ENCODE measurements at places on chromosomes 1 and 21.
A peak's percentile ranks its signal among the peaks of the same experiment; 100 is the strongest.

DNA sequence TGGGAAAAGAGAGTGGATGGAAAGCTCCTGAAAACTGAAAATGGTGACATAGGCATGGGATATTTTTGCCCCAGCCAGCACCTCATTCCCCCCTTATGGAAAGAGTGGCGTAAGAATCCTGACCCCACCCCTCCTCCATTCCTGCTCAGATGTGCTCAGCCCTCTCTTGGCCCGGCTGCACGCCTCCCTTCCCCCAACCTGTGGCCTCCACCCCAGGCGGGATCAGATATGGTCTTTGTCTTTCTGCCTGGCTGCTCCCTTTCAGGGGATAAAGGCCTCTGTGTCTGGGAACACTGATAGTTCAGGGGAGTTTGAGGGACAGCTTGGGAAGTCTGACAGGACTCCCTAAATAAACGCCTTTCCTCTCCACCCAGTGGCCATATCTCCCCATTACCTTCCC is 49.8 kb downstream of the KIRREL1 start:
- DNase-seq = peak; percentile 5

DNA sequence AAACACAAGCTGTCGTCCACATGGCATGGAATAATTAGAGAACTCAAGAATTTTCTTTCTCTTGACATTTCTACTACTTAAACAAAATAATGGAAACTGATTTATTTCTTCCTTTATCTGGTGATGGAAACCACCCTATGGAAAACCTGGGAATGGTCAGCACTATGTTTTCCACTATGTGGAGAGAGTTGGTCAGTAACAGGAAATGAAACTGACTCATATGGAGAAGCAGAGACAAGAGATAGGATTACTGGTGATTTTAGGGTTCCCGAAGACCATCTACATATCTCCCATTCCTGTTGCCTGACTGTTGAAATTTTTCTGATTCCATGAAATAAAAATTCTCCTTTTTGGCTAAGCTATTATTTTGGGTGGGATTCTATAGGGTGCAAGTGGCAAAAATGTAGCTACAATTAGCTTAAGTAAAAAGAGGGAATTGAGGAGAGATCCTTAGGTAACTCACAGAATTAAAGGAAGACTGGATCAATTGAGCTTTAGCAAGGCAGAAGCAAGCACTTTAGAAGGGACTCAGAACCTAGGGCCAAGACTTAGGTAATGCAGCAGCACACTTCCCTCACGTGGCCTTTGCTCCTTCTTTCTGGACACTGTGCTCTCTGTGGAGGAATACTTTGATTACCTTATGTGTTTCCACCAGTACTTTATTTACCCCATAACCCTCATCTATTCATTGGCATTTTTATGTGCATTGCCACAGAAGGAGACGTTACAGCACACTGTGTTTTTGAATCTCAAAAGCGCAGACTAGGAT is 89.6 kb downstream of the LEPR start:
- no peak for DNase-seq

GRCh38 chr1:51750729-51751128 is 127.8 kb downstream of the NRDC start:
- DNase-seq = no peak

DNA sequence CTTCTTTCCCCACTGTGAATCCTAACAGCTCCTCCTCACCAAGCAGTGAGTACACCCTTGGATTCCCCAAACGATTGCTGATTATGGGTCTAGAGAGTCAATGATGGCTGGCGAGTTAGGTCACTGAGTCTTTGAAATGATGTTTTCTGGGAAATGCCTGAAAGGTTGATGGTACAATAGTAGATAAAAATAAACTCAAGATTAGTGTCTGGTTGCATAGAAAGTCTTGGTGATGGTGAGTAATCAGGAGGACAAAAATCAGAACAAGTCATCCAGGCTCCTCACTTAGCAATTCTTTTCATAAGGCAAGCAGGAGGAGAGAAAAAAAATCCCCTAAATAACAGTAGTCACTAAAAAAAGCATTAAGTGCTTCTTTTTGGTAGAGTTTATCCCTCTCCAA is 22.6 kb downstream of the HLX start:
- DNase-seq = no peak

DNA sequence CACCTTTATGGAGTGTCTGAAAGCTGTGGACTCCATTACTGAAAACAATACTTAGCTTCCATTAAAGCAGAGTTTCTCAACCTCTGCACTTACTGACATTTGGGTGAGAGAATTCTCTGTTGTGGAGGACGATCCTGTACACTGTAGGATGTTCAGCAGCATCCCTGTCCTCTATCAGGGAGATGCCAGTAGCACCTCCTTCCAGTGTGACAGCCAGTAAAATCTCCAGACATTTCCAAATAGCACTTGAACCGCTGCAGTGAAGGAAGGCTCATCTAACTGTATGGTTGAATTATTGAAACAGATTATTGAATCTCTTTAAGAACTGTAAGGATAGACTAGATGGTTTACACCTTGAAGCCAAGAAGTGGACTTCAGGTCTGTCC is 3.1 kb downstream of the PRDM2 start:
- DNase-seq = no peak

GRCh38 chr1:69523461-69523860 is 44.3 kb upstream of the LRRC7 start:
- DNase-seq = no peak

- peak; percentile 95 for DNase-seq
Observed at GRCh38 chr1:44631647-44632539, 42.4 kb downstream of the TMEM53 start.

- no peak for DNase-seq
Observed at GRCh38 chr1:204150702-204151551, 917 bp downstream of the ETNK2 start.

- DNase-seq = no peak
Observed at GRCh38 chr1:12436345-12436658, 181.7 kb downstream of the DHRS3 start.

DNA sequence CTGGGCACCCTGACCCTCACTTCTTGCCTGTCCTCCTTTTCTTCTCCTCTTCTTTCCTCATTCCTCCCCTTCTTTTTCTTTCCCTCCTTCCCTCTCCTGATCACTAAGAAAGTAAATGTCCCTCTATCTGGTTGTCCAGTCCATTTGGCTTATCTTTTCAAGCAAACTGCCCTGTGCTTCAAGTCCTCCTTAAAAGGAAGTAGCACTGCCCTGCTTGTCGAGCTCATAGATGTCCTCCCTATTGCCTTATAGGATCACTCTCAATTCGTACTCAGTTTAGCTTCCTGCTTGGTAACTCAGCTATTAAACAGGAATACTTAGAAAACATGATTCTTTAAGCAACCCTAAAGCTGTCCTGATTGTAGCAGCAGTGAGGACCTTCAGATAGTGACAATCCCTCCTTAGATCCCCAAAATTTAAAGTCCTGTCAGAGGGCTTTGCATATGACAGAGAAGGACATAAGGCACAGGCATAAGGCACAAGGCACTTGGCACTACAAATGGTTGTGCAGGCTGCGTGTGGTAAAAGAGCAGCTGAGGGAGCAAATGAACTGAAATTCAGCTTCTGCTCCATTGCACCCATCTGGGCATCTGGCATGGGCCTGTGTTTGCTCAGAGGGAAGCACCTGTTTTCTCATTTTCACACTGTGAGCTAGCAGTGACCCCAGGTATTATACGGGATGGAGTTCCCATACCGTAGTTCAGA is 26.1 kb upstream of the SLAMF6 start:
- DNase-seq = no peak

DNA sequence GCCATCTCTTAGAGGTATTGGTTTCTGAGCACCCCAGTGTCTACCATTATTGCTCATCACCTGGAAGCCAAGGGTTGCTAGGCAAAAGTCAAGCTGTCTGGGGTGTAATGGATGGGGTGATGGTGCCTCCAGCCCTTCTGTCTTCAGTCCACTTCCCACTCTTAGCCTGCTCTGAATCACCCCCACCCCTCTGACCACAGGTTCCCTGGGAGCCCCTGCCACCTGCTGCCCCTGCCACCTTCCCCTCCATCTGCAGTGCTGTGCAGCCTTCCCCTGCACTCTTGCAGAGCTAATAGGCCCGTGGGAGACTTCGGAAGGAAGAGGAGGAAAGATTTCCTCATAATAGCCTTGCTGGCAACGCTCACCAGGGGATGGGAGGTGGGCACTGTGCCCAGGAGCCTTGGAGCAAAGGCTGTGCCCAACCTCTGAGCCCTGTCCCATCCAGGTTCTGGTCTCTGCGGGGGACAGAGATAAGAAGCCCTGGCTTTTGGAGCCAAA is 35.5 kb downstream of the CAPN2 start:
- DNase-seq = no peak

GRCh38 chr1:179228783-179229213 is 679 bp downstream of the ABL2 start:
- peak; percentile 51 for DNase-seq

- no peak for DNase-seq
Observed at GRCh38 chr1:208026880-208027438, 116.0 kb upstream of the CD34 start.

GRCh38 chr1:118338936-118339335 is 153.9 kb upstream of the SPAG17 start:
- no peak for DNase-seq

- no peak for DNase-seq
Observed at GRCh38 chr1:201483373-201483949, 14.5 kb upstream of the PHLDA3 start.

DNA sequence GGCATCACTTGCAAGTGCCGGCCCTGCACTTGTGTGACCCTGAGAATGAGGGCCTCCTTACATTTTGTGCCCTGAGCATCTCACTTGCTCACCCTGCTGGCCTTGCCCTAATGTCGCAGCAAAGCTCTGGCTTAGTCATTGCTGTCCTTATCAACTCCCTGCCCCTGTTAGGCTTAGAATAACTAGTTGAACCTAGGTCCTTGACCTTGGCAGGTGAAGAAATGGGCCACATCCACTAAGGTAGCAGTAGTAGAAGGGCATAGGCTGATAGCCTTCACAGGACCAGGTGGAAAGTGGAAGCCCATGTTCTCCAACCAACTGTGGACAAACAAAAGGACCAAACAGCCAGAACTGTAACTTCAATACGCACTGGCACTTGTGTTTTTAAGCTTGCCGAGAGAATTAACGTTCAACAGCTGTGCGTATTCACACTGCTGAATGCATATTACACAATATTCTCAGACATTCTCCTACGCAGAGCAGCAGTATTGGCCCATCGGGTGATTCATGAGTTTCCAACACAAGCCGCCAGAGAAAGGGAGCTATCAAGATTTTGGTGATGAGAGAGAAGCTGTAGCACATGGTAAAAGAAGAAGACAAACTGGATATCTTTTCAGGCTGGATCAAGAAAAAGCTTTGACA is 27.7 kb upstream of the PTGFRN start:
- DNase-seq = peak; percentile 79

DNA sequence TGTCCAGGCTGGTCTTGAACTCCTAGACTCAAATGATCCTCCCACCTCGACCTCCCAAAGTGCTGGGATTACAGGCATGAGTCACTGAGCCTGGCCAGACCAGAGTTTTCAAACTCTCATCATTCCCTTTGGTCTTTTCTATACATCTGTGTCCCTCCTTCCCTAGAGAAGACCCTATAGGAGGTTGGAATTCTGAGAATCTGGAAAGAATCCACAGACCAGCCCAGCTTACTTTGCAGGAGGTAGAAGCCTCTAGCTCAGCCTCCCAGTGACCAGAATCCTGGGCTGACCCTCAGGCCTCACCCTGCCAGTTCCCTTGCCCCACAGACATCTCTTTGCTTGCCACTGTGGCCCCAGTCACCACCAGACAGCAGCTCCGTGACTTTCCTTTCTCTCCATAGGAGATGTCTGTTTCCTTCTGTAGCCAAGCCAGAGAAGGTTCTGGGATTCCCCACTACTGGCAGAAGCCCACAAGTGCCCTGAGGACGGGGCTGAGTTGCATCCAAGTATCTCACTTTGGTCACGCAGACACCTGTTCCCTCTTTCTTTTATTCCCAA is 34.7 kb upstream of the KHDRBS1 start:
- DNase-seq = no peak

- DNase-seq = no peak
Observed at GRCh38 chr1:30615076-30615795, 108.1 kb downstream of the MATN1 start.

GRCh38 chr1:51719146-51719545 is 102.3 kb downstream of the OSBPL9 start:
- DNase-seq = peak; percentile 59
